ENCODE measurements at places on chromosomes 4 and X.

DNA sequence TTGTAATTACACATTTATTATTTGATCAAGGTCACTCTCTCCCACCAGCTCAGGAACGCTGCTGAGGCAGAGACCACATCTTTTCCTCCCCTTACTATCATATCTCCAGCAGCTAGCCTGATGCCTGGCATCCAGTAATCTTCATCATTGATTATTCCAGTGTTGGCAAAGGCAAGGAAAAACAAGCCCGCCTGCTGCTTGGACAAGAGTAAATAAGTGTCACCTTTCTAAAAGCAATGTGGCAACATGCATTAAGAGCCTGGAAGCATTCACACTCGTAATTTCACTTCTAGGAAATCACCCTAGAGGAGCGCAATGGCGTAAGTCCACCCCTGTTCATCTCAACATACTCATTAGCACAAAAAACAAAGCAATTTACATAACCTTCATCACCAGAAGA is 54.8 kb downstream of the APLN start:
- DNase-seq = no peak

DNA sequence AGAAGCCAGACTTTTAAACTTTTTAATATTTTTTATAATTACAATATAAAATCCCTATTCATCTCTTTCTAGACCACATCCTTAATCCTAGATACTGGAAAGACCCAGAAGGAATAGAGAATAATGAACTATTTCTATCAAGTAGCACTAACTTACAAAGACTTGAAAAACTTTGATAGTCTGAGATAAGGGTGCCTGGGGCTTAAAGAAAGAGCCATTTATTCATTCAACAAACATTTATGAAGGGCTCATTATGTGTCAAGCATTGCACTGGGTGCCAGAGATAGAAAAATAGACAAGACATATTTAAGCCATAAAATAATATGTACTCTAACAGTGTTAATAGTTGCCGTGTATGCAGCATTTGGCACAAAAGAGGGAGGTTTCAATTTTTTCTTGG is 178.0 kb upstream of the EMCN start:
- DNase-seq = no peak

DNA sequence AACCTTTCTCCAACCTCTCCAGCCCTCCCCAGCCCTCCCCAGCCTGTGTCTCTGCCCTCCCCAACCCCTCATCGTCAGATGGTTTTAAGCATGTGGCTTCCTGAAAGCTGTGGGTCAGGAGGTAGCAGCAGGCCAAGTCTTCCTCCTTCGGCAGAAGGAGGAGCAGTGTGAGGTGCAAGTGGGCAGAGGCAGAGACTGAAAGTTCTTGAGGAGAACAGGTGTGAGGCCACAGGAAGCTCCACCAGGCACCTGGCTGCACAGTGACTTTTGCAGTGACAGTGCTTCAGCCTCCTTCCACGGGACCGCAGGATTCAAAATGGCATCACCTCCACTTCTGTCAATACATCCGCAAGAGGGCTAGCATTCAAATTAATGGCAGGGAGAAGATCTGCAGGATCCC is 203.9 kb upstream of the LEF1 start:
- DNase-seq = no peak

- no peak for DNase-seq
Measured at GRCh38 chrX:124651031-124651430, 304.7 kb downstream of the SH2D1A start.

- no peak for DNase-seq
Measured at GRCh38 chr4:26175006-26175786, 145.6 kb upstream of the RBPJ start.

DNA sequence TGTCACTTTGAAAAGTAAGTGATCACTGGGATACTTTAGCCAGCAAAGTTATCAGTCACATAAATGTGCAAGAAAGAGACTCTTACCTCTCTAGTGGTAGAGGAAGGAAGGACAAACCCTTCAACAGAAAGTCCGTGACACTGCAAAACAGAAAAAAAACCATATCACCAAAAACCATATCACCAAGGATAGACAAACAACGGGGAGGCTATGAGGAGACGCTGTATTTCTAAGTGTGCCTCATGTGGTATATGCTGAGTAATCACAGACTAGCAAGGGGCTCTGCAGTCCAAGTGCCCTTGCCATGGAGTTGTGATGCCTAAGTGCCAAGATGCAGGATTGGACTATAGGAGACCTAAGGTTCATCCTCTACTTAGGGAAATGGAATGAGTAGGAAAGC is 11.5 kb upstream of the HDAC8 start:
- DNase-seq = no peak

- no peak for DNase-seq
Measured at GRCh38 chr4:119598521-119598920, 30.1 kb downstream of the PDE5A start.

DNA sequence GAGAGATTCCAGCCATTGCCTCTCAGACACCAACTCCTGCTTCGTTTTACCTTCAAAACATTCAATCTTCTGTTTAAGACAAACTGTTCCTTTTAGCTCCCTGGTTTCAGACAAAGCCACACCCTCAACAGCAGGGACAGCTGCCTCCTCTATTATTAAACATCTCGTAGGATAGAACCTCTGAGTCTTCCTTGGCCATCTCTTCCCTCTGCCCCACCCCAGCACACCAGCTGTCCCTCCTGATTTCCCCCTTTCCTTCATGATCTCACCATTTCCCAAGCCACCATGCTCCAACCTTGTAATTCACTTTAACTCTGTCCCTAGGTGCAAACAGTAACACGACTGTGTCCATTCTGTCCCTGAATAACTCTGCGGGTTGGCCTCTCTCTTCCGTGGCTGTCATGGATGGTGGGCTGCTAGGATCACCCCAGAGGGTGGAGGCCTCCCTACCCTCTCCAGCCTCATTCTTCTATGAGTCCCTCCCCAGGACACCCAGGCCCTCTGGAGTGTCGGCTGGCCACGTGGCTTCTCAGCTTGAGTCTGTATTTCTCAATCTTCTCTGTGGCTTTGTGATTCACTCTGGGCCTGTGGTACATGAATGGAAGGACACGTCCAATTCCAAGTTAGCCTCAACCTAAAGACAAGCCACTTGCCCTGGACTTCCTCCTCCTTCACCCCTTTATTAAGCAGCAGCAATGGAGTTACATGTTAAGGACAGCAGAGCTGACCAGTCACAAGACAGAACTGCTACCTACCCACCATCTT is 349.9 kb downstream of the FBXW7 start:
- DNase-seq = no peak

GRCh38 chrX:48940404-48940955 is 16.9 kb downstream of the OTUD5 start:
- DNase-seq = no peak

GRCh38 chrX:140092121-140092520 is 126.8 kb upstream of the CXorf66 start:
- no peak for DNase-seq

- peak; percentile 14 for DNase-seq
Measured at GRCh38 chr4:131091896-131092295, 1995.9 kb downstream of the C4orf33 start.

- DNase-seq = peak; percentile 70
Measured at GRCh38 chr4:4559596-4559995, 17.7 kb upstream of the STX18 start.

DNA sequence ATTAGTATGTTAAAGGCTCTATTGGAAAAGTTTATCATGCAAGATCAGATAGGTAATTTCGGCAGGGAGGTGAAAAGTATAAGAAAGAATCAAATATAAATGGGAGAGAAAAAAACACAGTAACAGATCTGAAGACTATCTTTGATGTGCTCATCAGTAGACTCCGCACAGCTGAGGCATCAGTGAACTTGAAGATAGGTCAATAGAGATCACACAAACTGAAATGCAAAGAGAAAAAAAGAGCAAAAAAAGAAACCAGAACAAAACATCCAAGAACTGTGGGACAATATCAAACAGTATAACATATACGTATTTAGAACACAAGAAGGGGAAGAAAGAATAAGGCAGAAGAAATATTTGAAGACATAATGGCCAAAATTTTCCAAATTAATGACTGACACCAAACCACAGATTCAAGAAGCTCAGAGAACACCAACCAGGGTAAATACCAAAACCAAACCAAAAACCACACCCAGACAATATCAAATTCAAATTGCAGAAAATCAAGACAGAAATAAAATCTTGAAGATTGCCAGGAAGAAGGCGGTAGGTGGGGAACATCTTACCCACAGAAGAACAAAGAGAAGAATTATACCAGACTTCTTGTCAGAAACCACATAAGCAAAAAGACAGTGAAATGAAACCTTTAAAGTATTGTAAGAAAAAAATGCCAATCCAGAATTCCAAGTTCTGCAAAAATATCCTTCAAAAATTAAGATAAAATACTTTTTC is 29.1 kb downstream of the PFKFB1 start:
- DNase-seq = no peak

DNA sequence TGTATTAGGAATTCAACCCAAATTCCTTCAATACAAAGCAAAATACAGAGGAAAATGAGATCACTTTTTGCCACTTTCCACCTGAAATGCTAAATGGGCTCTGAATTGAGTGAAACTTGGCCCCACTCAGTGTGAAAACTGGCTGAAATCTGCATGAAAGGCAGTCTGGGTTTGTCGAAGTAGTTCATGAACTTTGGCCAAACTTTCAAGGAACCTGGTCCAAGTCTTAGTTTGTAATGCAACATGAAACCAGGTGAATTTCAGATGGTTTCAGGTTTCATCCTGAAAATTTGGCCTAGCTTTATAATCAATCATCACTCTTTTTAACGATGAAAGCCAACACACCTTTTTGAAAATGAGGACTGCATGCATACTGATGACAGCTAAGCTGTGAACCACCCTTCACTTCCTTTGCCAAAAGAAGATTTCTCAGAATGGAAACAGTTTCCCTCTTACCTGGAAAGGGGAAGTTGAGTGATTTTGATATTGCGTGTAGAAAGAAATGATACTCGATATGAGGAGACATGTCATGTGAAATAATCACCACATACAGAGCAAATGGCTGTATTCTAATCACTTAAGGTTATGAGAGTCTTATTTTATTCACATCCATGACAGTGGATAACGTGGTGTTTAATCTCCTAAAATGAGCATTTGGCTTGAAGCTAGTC is 209.9 kb upstream of the ETNPPL start:
- no peak for DNase-seq

- DNase-seq = no peak
Measured at GRCh38 chr4:79682801-79683530, 274.9 kb upstream of the GK2 start.

DNA sequence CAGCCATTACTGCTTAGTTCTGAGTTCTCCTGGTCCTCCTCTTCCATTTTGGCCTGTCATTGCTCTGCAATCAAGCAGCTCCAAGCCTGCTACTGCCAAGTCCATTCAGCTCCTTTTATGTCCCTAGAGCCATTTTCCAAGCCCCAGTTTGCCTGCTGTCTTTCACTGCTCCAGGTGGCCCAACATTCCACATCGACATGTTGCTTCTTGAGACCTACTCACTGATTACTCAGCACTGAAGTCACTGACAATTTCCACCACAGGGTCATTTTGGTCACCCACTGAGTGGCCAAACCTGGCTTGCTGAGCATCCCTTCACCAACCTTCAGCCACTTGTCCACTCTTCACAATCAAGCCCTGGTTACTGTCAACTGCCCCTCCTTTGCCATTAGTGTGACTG is 27.2 kb downstream of the LRIT3 start:
- DNase-seq = no peak

- DNase-seq = peak; percentile 27
Measured at GRCh38 chr4:24763631-24764297, 31.6 kb upstream of the SOD3 start.

DNA sequence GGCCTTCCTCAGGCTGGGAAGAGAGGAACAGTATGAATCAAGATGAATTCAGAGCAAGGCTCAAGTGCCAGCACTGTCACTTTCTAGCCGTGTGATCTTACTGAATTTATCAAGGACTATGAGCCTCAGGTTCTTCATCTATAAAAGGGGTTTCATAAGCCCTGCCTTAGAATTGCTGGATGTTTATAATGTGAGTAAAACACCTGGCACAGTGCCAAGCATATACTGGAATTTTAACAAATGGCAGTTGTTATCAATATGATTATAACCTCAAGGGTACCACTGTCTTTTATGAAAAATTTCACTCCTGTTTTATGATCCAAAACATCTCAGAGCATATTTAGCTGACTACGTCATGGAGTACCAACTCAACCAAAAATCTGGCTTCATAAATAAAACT is 4.0 kb downstream of the MAGEC2 start:
- DNase-seq = no peak

DNA sequence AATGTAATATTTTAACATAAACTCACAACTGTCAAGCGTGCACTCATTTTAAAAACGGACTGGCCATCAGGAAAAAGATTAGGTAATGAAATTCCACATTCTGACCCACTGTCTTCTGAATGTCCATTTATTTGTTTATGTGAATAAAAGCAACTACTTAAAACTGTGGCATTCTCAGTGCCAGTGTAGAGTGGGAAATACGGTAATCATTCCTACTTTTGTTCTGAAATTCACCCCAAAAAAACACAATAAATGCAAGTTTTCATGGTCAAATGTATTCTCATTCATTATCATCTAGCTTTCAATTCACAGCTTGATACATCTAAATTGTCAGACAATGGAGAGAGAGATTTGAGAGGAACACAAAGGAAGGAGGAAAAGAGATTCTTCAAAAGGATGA is 260.9 kb downstream of the DCHS2 start:
- DNase-seq = no peak

GRCh38 chr4:105807496-105807895 is 87.8 kb upstream of the NPNT start:
- no peak for DNase-seq

GRCh38 chr4:71404049-71404448 is 65.2 kb downstream of the SLC4A4 start:
- DNase-seq = no peak

GRCh38 chr4:36747277-36748129 is 466.1 kb downstream of the DTHD1 start:
- DNase-seq = no peak

GRCh38 chr4:94588896-94589693 is 137.4 kb downstream of the PDLIM5 start:
- no peak for DNase-seq
